ENCODE measurements at places on chromosomes 4 and X. TPM values are rescaled to one million over a fixed set of nuclear protein-coding genes. Genes with fewer than 3 reads are reported as not detected.

GRCh38 chrX:3094261-3094660, 53.0 kb downstream of the ARSF start:
- H3K4me3 ChIP-seq: no peak overlapping the region
- DNase-seq: no peak
- H3K27ac ChIP-seq: no peak overlapping the region
- no peaks in the 10 kb centered on the region for H3K36me3 ChIP-seq
- no peaks in the 10 kb centered on the region for H3K4me1 ChIP-seq

DNA sequence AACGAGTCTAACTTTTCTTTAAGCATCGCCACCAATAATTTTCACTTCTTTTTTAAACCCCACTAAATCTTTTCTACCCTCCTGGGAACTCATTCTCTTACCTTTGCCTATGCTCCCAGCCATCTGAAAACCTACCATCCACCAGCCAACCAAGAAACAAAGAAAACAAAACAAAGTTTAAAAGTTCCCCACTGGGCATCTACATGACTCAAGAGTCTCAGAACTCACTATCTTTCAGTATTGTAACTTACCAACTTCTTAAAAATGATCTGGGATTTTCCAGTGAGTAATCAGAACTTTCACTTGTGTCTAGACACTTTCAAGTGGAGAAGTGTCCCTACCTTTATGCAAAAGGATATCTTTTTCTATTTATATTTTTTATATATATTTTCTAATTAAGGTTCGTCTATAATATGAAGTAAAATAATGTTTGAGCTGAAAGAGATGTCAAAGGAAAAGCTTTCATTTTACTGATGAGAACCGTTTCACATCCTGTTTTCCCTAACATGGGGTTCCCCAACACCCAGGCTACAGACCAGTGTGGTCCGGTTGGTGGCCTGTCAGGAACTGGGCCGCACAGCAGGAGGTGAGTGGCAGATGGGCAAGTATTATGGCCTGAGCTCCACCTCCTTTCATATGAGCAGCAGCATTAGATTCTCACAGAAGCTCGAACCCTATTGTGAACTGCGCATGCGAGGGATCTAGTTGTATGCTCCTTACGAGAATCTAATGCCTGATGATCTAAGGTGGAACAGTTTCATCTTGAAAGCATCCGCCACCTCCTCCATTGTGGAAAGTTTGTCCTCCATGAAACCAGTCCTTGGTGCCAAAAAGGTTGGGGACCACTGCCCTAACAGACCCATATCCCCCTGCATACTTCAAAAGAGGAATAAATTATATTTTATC, 9.8 kb upstream of the TIGD2 start:
- no peaks in the 10 kb centered on the region for H3K36me3 ChIP-seq
- H3K27me3 ChIP-seq: peaks cover under 1% of the 10 kb centered on the region
- DNase-seq: no peak
- H3K4me1 ChIP-seq: no peaks in the 10 kb centered on the region

- peaks cover 10% of the 10 kb centered on the region for H3K4me1 ChIP-seq
- 0 out of 2 replicates have a peak, but pooled peaks cover 3% of the 10 kb centered on the region for H3K36me3 ChIP-seq
- no peak overlapping the region for H3K27ac ChIP-seq
- H3K27me3 ChIP-seq: no peaks in the 10 kb centered on the region
- no peak for DNase-seq
- H3K4me3 ChIP-seq: peak overlapping the region; percentile 29
Observed at GRCh38 chrX:153690466-153690865, 2.7 kb downstream of the SLC6A8 start.

GRCh38 chrX:80285131-80285773, 135.0 kb upstream of the TENT5D start:
- H3K36me3 ChIP-seq: no peaks in the 10 kb centered on the region
- H3K27me3 ChIP-seq: no peaks in the 10 kb centered on the region
- H3K4me3 ChIP-seq: no peak overlapping the region
- no peak overlapping the region for H3K27ac ChIP-seq

DNA sequence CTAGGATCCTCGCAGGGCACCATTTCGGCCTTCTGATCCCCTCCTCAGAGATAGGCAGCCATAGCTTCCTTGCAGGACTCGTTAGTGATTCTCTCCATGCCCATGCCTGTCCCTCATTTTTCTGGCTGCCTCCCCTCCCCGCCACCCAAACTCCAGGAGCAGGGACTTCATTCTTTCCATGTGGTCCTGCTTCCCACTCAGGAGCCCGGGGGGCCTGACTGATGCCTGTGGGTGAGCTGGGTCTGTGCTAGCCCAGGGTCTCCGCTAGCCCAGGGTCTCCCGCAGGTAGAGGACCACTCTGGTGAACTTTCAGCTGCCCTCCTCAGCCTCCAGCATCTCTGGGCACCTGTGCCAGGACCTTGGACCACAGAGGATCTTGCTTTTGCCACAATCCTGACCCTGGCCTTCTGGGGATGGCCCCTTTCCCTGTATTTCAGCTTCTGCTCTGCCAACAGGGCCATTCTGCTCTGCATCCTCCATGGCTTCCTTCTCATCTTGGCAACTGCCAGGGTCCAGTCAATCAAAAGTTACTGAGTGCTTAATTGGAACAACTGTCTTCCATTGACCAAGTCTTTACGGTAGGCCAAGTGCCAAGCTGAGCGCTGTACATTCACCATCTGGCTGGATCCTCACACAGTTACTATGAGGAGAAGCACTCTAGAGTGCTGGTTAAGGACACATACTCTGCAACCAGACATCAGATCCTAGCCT, 152.2 kb downstream of the EFNB1 start:
- peaks cover 3% of the 10 kb centered on the region for H3K27me3 ChIP-seq
- peaks cover 10% of the 10 kb centered on the region for H3K4me1 ChIP-seq
- H3K27ac ChIP-seq: no peak overlapping the region
- DNase-seq: no peak

The BEND4 gene
- 43.0 TPM for total RNA-seq

GRCh38 chr4:147494301-147494700, 13.4 kb downstream of the EDNRA start:
- peaks cover 6% of the 10 kb centered on the region for H3K4me1 ChIP-seq
- no peak for DNase-seq
- H3K27me3 ChIP-seq: no peaks in the 10 kb centered on the region

The CXCR3 gene
- not detected for total RNA-seq

GRCh38 chrX:39174772-39175417, 373.6 kb downstream of the MID1IP1 start:
- H3K4me3 ChIP-seq: no peak overlapping the region
- H3K27me3 ChIP-seq: no peaks in the 10 kb centered on the region
- no peak for DNase-seq
- H3K4me1 ChIP-seq: peaks cover 8% of the 10 kb centered on the region
